ENCODE measurements at places on chromosomes 12 and 14. TPM values are rescaled to one million over a fixed set of nuclear protein-coding genes. Genes with fewer than 3 reads are reported as not detected.

Gene CCDC196
- total RNA-seq: not detected

- no peak for DNase-seq
Measured at GRCh38 chr12:78181544-78182162, 351.0 kb downstream of the NAV3 start.

DNA sequence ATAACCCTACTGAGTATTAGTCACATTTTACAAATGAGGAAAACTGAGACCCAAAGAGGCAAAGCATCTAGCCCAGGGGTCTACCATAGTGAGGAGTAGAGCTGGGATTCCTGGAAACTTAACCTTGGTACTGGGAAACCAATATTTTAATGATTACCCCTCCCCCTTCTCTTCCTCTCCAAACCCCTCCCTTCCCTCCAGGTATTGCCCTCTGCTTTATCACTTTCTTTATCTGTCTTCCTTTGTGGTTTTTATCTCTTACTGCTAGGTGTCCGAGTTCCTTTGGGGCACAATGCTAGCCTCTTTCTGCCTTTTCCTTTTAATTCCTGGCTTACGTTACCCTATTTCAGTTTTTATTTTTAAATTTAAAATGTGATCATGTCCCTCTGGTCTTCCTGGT, 2.8 kb downstream of the GABARAPL1 start:
- DNase-seq: no peak

- DNase-seq: no peak
Measured at GRCh38 chr12:74900232-74900631, 309.4 kb downstream of the KCNC2 start.

GRCh38 chr12:115203701-115204100, 519.7 kb upstream of the TBX3 start:
- DNase-seq: no peak
